ENCODE measurements at places on chromosomes 7 and 10.

DNA sequence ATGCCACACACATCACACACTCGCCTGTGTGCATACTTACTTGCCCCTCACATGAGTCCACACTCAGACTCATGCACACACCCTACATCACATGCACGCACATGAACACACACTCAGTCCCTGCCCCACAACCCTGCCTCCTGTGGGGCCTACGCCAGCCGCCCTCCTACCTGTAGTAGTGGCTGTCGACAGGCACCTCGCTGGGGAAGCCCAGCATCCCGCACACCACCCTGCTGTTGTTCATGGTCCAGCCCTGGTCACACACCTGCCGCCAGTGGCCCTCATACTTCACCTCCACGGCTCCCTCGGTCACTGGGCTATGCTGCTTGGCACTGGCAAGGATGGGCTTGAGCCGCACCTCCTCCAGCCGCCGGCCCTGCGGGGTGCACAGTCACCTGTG lies 7.2 kb downstream of the LOXL4 start:
- no peak for DNase-seq

DNA sequence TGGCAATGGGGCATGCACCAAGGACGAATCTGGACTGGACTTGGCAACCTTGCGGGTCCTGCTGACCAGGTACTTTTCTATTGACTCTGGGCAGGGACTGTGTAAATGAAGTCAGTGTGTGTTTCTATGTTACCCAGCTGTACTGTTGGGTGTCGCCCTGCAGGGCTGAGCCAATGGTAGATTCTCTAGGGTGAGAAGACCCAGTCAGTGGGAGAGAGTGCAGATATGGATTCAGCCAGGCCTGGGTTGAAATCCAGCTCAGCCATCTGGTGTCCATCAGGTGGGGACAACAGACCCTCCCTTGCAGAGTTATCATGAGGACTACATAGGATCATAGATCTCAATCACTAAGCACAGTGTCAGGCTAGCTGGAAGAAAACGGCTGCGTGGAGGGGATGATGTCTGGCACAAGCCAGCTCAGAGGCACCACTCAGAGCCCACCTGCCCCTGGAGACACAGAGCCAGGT lies 4.9 kb upstream of the PPIF start:
- no peak for DNase-seq

GRCh38 chr7:33921216-33921938 lies 16.0 kb downstream of the BMPER start:
- DNase-seq = no peak

GRCh38 chr7:112866424-112866823 lies 76.2 kb upstream of the TMEM168 start:
- no peak for DNase-seq

GRCh38 chr7:106590209-106590816 lies 70.6 kb downstream of the CCDC71L start:
- DNase-seq = no peak

DNA sequence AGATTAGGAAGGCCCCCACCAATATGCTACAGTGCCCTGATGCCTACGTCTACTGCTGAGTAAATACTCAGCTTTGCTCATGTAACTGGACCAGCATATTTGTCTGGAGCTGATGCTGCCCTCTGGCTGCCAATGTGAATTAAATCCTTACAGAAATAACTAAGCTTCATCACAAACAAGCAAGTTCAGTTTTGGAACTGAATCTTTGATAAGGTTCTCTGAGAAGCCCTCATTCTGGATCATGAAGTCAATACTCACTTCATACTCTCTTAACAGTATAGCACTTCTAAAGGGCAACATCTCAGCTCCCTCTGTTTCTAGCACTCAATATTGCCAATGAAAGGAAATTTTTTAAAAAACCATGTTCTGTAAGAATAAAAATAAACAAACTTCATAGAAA lies 246.7 kb downstream of the ETV1 start:
- peak; percentile 51 for DNase-seq

GRCh38 chr10:32050177-32050576 lies 6.0 kb downstream of the KIF5B start:
- no peak for DNase-seq

- peak; percentile 61 for DNase-seq
These were observed 108.7 kb upstream of the ITGB1 start for GRCh38 chr10:33066558-33067236.

GRCh38 chr10:85612833-85613232 lies 753.8 kb downstream of the GRID1 start:
- no peak for DNase-seq

All from NCI-H226 (cell line).